Cerebellar cortex (tissue), 1 donor: ENCODE measurements at places on chromosomes 2 and 18.

GRCh38 chr2:229514273-229514895 is 200.0 kb downstream of the DNER start:
- DNase-seq: no peak

DNA sequence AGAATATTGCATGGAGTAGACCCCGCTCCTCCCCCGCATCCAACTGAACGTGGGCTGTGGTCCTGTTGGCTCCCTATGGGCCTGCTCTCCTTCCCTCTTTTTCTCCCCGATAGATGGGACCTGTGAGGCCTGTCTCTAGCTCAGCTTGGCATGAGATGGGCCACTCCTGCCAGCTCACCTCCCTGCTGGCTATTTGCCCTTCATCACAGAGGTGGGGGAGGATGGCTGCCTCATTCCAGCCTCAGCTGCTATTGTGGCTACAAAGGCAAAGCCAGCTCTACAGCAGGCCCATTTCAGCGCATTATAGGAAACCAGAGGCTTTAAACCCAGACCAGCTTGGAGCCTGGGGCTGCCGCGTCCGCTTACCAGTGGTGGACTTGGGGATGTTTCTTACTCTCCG is 313.9 kb downstream of the GBX2 start:
- DNase-seq: peak; percentile 91

GRCh38 chr18:78786776-78787175 is 192.8 kb upstream of the SALL3 start:
- no peak for DNase-seq

DNA sequence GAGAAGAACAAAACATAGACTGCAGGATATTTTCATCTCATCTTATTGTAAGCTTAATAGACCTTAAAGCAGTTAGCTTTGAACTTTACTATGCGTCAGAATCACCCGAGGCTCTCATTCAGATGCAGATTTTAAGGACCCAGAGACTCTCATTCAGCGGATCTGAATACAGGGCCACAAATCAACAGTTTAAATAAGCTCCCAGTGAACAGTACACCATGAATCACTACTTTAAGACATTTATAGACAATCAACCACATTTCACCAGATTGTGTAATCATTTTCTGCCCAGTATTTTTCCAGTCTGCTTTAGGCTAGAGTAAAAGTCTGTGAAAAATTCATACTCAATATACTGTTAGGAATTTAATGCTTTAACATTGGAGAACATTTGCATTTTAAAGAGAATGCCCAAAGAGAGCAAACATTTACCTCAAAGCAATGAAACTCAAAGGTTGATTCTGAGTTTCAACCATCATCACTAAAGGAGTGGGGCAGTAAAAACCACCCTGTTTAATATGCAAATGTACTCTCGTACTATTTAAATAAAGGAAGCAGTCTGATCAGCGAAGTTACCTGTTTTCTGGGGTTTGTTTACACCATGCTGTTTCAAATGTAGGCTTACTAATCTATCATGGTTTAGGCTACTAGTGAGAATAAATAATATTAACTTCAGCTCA is 11.0 kb upstream of the ALPK2 start:
- no peak for DNase-seq

GRCh38 chr2:189657867-189658266 is 3.4 kb upstream of the ASNSD1 start:
- DNase-seq: no peak

DNA sequence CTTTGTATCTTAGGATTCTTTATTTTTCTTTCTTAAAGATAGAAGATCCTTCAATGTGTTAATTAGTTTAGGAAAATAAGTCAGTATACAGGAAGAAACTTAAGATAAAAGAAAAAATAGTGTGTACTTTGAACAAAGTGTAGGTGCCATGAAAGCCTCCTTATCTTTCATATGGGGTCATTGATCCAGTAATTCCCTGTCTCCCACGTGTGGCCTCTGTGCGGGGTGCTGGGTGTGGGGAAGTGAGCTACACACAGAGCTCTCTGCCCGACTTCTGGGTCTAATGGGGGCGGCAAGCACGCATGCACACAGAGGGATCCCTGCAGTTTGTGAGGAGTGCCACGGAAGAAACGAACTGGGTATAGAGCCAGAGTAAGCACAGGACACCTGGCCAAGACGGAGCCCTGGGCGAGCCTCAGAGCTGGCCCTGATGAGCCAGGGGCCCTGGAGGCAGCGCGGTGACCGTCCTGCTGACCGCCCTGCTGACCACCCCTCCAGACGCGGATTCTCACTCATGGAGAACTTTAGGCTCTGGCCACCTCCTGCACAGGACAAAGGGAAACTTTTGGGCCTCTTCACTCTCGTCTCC is 253.5 kb downstream of the ACKR3 start:
- no peak for DNase-seq

DNA sequence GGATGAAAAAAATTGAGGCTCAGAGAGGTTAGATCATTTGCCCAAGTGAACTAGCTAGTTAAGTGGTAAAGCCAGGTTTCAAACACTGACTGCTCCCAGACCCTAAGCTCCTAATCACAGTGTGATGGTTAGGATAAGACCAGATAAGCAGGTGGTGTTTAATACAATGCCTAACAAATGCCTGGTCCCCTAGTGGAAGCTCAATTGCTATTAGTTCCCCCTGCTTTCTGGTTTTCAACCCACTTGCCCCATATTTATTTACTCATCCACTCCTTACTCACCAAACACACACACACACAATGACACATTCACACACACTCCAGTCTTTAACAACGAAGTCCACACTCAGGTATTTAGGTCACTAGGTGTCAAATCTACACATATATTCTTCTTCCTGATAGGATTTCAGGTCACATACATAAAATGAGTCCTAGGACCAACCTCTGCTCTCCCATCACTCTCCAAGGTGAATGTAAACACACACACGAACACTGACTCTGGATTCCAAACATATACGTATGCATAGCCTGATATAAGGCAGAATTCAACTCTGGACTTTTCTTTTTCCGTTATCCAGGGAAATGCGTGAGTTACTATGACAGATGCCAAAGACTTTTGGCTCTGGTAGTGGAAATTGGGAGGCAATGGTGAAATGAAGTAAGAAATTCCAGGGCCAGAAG is 73.6 kb upstream of the TSPYL6 start:
- peak; percentile 46 for DNase-seq
